HEK293T (cell line): ENCODE measurements at places on chromosomes 16 and 17.

DNA sequence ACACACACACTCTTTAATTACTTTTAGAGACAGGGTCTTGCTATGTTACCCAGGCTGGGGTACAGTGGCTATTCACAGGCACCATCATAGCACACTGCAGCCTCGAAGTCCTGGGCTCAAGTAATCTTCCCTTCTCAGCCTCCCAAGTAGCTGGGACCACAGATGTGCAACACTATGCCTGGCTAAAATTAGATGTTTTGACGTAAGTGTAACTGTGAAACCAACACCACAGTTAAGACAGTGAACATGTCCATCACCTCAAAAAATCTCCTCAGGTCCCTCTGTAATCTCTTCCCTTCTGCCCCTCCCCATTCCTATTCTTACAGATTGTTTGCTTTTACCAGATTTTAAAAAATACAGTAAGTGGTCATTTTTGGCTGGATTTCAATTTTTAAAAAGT lies 66.7 kb downstream of the RPGRIP1L start:
- DNase-seq, result no peak

- DNase-seq, result no peak
Observed at GRCh38 chr16:314795-315299, 31.9 kb downstream of the PDIA2 start.

- no peak for DNase-seq
Observed at GRCh38 chr17:18933102-18934058, 18.6 kb upstream of the SLC5A10 start.

GRCh38 chr17:4513113-4514032 lies 14.7 kb downstream of the SPNS2 start:
- DNase-seq, result no peak

DNA sequence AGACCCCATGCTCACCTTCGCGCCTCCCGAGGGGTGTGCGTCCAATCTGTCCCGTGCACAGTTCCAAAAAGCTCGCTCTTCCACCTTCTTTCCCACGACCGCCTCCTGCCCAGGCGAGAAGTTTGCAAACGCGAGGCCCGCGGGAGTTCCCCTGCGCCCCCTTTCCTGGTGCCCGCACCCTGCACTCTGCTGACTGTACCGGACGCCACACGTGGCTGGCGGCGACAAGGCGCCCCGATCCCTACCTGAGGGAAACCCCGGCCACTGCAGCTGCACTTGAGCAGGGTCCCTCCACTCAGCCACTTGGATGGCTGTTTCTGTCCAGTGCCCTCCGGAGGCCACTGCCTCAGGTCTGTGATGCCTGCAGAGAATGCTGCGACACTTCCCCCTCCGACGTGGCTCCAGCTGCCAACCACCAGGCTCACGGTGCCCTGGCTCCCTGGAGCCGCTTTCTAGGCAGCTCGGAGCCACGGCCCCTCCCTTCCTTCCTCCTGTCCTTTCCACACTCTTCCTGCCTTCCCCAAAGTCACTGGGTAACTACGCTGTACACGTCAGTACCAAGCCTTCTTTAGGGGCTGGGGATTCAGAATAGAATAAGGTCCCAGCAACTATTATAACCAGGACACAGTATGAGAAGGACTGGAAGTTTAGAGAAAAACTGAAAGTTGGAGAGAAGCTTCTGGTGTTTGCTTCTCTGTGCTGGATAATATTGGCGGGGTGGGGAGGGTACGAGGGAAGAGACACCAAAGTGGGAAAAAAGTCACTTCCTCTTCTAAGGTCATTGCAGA lies at the start of gene MLKL:
MLKL (minus strand) TSS at position 425 of the 788 bp plus-strand sequence. CDS start 5,105 bp downstream, outside the sequence.
- no peak for DNase-seq

GRCh38 chr17:18267366-18267765 lies 6.9 kb downstream of the MIEF2 start:
- DNase-seq, result no peak

GRCh38 chr16:89958068-89958467 lies 9.5 kb downstream of the DEF8 start:
- peak; percentile 54 for DNase-seq

- DNase-seq, result no peak
Observed at GRCh38 chr17:4609761-4610160, 25.4 kb downstream of the SMTNL2 start.

DNA sequence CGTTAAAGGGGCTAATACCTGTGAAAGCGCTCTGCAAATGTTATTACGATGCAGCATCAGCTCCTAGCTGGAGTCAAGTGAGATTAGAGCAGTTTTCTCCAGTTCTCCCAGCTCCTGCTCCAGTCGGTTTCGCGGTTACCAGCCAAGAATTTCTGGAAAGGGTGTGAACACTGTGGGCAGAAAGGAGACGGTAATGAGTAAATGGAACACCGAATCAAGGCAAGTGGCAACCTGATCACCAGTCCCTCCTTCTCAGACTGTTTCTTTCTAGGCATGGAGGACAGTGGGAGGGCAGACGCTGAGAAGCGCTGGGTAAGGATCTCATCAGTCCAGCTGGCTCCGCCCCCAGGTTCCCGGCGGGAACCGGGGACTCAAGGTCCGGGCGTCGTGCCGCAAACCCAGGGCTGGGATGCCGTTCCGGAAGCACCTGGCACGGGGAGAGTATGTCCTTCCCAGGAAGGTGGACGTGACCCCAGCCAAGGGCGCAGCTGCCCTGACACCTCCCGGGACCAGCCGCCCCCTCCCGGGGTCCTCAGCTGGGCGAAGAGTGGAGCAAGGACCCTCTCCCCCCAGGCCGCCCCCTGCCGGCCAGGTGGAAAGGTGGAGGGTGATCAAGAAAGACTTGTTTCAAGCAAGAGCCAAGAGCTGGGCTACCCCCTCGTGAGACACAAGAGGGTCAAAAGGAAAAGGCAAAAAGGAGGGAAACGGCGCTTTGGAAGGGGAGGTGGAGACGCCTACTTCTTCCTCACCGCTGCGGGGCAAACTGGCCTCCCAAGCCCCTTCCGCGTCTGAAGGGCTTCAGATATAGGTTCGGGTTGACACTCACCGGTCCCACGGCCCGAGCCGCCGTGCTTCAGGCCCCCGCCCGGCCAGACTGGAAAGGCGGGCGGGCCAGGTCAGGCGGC lies 481 bp downstream of the MYO19 start:
- peak; percentile 51 for DNase-seq

DNA sequence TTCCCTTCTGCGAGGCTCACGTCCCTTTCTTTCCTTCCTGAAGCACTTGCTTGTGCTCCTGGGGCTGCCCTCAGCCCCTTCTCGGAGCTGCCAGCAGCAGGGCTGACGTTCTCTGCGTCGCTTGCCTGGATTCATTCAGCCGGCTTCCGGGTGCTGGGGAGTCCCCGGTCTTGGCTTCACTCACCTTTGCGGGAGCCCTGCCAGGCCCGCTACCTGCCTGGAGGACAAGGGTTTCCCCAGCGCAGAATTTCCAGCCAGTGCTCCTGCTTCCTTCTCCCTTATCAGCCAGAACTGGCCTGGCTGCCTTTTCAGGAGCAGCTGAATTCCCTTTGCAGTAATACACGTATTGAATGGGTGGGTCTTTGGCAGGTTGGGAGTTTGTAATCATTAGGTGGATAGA lies 22.1 kb upstream of the IL17C start:
- no peak for DNase-seq

DNA sequence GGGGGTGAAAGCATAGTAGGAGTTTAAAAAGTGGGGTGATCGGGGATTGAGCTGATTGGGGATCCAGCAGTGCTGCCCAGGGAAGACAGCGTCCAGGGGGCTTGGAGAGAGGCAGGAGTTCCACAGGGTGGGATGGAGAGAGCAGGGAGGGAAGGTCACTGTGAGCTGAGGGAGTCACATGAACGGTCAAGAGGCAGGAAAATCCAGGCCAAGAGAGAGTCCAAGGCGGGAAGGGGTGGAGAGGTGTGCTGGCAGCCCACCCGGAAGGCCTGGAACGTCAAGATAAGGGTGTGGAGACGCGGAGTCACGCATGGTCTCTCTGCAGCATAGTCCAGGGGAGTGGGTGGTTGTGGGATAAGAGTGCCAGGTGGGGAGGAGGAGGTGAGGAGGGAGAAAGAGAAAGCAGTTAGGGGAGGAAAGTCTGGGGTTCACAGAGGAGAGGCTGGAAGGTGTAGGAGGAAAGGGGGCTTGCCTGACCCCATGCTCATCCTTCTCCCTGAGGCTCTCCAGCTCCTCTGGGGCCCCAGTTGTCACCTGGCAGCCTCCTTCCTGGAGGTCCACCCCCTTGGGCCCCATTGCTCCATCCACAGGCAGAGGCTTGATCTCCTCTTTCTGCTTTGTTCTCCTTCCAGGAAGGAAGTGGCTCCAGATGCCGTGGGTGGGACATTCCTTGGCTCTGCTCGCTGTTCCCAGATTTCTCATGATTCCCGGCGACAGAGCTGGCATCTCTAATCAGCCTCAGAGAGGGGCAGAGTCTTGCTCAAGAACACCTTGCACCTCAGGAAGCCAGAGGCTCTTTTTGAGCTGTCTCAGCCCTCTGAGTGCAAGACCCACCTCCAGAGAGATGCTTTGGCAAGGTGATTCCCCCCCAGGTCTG lies 28.7 kb downstream of the CCR7 start:
- DNase-seq, result no peak

DNA sequence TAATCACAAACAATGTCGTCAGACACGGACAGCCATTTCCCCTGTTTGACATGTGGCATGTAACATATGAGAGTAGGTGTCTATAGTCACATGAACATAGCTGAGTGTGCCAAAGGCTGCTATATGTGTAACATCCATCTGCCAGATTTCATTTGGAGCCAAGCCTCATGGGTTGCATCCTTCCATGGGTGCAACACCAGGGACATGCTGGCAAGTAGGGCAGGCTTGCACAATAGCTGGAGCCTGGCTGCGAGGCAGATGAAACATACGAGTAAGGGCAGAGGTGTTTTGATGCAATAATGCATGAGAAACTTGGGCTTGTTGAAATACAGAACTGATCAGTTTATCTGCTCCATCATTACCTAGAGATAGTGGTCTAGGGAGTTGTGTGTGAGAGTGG lies 9.0 kb upstream of the ZNF689 start:
- no peak for DNase-seq

- DNase-seq, result no peak
Observed at GRCh38 chr16:28904828-28905227, 20.2 kb downstream of the RABEP2 start.

- DNase-seq, result peak; percentile 51
Observed at GRCh38 chr16:71311553-71312158, 22.5 kb upstream of the CMTR2 start.

DNA sequence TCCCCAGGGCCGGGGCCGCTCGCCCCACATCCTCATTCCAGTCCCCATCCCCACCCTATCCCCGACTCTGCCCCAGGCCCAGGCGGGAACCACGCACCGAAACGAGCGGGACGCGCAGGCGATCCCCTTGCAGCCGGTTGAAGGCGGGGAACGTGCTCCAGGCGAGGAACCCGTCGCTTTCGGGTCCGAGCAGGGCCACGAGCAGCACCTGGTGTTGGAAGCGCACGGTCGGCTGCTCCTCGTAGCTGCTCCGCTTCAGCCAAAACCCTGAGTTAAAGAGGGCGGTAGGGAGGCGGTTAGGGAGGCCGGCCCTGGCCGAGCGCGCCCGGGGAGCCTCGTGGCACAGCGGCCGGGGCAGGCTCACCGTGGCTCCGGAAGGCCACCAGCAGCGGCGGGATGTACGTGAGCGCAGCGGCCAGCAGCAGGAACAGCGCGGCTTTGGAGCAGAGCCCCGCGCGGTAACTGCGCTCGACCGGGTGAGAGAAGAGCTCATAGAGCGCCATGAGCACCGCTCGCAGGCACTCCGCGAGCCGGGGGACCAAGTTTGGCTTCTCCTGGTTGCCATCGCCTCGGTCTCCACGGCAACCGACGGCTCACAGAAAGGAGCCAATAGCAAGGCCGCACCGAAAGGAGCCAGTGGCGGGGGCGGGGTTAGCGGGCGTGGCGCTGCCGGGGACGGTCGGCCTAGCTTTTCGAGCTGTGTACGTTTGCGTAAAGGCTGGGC lies at the start of gene TMEM231:
TMEM231 (minus strand) TSS at position 546 of the 724 bp plus-strand sequence; CDS start at position 503, 43 bp downstream.
- DNase-seq, result peak; percentile 91

DNA sequence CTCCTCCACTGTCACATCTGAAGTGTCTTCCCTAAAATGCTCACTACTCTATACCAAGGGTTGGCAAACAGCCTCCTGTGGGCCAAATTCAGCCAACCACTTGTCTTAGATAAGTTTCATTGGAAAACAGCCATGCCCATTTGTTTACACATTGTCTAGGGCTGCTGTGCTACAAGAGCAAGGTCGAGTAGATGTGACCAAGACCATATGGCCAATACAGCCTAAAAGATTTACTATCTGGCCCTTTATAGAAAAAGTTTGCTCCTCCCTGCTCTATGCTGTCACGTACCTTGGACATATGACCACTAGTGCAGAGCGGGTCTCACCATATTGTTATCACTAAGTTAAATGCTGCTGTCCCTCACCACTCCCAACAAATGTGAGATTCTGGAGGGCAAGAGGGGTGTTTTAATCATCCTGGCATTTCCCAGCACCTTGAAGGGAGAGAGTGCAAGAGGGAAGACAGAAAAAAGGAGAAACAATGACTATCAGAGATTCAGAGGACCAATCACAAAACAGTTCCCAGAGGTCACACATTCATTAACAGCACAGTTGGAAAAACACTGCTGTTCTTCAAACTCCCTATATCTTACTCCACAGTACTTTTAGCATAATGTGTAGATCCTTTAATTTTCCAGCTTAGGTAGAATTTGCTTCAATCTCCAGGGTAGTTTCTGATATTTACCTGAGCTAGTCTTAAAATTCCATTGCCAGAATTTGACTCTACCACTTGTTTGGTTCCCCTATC lies 13.2 kb downstream of the LSM12 start:
- DNase-seq, result no peak

DNA sequence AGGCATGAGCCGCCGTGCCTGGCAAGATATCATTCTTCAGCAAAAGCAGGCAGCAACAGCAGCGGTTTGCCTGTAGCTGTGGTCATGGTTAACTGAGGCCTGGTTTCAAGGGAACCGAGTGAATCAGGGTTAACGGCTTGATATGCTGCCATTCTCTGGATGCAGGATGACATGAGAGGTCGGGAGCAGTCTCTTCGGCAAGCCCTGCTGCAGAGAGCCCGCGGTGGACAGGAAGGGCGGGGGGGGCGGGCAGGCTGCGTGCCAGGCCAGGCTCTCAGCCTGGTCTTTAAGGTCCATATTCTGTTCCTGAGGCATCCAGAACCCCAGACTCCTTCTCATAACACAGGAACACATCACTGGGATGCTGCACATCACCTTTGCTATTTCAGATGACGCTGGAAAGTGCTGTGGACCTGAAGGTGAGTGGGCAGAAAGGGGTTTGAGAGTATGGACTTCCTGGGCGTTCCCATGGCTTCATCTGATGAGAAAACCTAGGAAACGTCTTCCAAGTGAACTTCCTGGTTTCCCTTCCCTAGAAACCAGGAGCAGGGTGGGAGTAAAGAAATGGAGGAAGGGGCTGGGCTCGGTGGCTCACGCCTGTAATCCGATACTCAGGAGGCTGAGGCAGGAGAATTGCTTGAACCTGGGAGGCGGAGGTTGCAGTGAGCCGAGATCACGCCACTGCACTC lies 165.6 kb upstream of the RPH3AL start:
- DNase-seq, result no peak

- DNase-seq, result no peak
Observed at GRCh38 chr17:81379523-81379942, 15.7 kb upstream of the BAHCC1 start.

GRCh38 chr16:51524555-51525373 lies 373.7 kb upstream of the SALL1 start:
- no peak for DNase-seq
